Activated naive CD8-positive, alpha-beta T cell treated with anti-CD3 and anti-CD28 coated beads for 36 hours (primary cell): ENCODE measurements at places on chromosomes 12 and 14. TPM values are rescaled to one million over a fixed set of nuclear protein-coding genes. Genes with fewer than 3 reads are reported as not detected.

The IKZF4 gene
- total RNA-seq = 22.9 TPM

The TEAD4 gene
- 3.7 TPM for total RNA-seq

The LRP1-AS gene
- total RNA-seq = not detected

The GLIPR1L1 gene
- total RNA-seq = not detected

The PLBD1 gene
- 0.32 TPM for total RNA-seq
